ENCODE measurements at places on chromosomes 5 and 9. TPM values are rescaled to one million over a fixed set of nuclear protein-coding genes. Genes with fewer than 3 reads are reported as not detected.

Gene SREK1IP1
- 8.8 TPM for total RNA-seq

Gene STK32A
- total RNA-seq = not detected

Gene SHOC1
- total RNA-seq = not detected

Gene CCDC152
- total RNA-seq = 0.23 TPM

Gene LHX3
- not detected for total RNA-seq

Gene PCDHA4
- total RNA-seq = not detected

Gene RLN1
- not detected for total RNA-seq

Gene TAS2R1
- not detected for total RNA-seq

DNA sequence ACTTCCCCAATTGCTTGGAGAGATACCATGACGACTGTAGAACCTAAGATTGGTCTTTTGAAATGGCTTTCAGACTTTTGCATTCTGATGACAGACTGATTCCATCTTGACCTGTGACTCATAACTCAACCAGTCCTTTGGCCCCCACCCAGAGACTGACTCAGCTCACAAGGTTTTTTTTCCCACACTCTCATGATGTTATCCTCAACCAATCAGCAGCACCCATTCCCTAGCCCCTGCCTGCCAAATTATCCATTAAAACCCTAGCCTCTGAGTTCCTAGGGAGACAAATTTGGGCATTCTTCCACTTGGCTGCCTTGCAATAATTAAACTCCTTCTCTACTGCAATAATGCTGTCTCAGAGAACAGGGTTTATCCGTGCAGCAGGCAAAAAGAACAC, 1263.3 kb upstream of the CDH9 start:
- DNase-seq = no peak

- no peak for DNase-seq
Observed at GRCh38 chr5:8299716-8300115, 430.8 kb downstream of the MTRR start.

GRCh38 chr5:137072361-137073115, 426.6 kb downstream of the SPOCK1 start:
- DNase-seq = no peak

DNA sequence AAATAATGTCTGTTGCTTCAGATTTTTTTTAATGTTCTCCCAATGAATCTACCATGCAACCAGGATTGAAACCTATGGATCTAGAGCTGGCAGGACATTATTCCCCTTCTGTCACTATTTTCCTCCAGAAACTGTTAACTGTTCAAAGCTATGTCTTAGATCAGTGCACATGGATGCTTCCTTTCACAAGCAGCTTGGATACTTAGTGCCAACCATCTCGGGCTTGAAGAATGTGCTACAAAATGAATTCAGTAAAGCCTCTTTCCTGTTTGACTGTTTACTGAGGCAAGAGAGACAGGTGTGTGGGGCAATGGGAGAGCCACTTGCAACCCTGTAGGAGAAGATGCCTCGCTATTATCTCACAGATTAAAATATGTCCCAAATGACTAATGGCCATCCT, 774.8 kb downstream of the KCTD16 start:
- no peak for DNase-seq

DNA sequence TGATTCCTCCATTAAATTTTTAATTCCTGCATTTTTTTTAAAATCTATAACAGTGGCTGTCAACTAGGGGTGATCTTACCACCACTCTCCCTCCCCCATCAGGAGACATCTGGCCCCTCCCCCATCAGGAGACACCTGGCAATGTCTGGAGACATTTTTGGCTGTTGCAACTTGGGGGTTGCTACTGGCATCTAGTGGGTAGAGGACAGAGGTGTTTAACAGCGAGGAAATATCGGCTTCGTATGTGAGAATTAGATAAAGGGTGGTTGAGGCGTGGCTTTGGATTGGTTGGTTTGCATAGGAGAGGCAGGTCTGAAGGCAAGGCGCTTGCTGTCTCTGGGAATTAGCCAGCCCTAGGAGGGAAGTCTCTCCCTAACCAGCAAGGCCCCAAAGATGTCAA, 10.5 kb downstream of the CDHR2 start:
- DNase-seq = no peak

DNA sequence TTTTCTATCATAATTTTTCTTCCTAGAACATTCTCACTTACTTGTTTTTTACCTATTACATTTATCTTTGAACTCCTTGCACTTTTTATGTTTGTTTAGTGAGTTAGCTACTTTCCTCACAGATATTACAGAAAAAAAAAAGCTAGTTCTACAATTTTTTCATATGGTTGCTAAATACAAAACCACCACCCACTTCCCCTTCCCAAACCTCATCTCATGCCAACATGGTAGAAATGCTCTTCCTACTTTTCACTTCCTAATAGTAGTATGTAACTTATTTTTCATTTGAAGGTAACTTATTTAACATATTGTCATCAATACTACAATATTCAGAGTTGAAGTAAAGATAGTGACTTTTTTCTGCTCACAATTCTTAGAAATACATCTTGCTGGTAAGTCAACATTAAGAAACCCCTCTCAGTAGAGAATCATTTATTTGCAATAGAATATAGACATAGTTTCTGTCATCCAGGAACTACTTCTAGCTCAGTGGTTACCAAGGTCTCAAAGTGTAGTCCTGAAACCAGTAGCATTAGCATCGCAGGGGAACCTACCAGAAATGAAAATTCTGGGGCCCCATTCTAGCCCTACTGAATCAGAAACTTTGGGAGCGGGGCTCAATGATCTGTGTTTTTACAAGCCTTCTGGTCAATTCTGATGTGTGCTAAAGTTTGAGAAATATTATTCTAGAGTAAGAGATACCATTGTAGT, 1124.6 kb downstream of the DTWD2 start:
- DNase-seq = no peak

DNA sequence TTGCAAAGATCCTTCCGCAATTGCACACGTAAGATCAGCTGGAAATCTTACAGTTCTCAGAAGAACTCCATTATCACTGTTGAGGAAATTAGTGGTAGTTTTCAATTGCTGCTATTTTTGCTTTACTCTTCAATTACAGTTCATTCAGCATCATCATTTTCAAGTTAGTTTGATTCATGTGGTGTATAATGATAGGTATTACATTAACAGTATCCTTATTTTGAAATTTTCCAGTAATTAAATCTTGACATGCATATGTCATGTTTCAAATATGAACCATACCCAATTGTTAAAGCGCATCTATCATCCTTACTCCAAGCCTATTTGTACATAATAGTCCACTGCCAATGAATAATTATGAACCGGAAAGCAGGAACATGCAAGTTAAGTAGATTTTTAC, 60.3 kb downstream of the NR6A1 start:
- DNase-seq = no peak

- DNase-seq = no peak
Observed at GRCh38 chr9:100296407-100296806, 56.3 kb downstream of the TEX10 start.

DNA sequence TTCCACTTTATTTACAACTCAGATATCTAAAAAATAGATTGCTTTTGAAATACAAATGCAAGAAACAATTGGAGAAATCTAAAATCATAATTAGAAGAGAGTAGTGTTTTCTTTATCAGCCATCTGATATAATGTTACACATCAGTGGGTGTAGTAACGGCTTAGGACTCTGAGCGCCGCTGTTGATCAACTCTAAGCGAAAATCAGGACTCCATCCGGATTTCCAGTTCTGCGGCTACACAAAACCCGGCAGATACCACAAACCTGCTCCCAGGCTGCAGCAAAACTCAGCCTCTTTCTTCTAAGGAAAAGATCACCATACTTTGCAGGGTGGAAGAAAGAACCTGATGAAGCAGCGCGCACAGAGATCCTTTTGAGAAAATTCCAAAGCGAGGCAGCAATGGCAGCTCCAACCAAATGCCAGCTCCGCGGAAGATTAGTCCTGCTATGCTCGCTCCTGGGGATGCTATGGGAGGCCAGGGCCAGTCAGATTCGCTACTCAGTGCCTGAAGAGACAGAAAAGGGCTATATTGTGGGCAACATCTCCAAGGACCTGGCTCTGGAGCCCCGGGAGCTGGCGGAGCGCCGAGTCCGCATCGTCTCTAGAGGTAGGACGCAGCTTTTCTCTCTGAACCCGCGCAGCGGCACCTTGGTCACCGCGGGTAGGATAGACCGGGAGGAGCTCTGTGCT, at the start of gene PCDHGA9:
Gene PCDHGA9 (plus strand): TSS at position 226 of the 691 bp plus-strand sequence. CDS start 175 bp downstream, at position 401.
- DNase-seq = no peak

DNA sequence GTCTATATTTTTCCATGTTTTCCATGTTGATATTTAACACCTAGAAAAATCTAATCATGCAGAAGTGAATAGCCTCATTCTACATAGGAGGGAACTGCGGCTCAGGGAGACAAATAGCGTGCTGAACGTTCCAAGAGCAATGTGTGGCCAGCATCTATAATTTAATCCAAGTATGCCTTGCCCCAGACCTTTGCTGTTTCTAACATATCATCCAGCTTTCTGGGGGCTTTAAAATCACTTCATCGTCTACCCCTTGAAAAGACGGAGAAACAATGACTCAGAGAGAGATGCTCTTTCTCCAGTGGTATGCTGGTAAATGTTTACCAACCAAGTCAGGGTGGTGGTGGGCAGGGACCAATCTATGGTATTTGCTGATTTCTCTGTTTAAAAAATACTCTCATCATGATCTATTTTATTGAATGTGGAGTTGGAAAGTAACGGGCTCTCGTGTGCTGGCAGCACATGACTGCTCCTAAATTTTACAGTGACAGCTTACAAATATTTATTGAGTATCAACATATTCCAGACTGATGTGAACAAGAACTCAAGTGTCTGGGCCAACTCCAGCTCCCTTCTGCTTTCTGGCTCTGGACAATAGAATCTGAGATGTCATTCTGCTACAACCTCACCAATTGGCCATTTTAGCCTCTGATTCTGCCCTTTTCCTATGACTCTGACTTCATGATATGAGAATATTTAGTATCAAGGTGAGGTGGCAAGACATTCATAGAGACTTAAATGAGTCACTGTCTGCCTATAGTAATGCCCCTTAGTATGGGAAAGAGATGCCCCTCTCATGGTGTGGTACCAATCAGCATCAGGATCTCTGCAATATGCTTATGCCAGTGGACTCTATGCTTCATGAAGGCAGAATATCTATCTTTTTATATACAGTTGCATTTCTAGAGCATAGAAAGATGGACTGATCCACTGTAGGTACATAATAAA, 407.4 kb upstream of the TNC start:
- no peak for DNase-seq

DNA sequence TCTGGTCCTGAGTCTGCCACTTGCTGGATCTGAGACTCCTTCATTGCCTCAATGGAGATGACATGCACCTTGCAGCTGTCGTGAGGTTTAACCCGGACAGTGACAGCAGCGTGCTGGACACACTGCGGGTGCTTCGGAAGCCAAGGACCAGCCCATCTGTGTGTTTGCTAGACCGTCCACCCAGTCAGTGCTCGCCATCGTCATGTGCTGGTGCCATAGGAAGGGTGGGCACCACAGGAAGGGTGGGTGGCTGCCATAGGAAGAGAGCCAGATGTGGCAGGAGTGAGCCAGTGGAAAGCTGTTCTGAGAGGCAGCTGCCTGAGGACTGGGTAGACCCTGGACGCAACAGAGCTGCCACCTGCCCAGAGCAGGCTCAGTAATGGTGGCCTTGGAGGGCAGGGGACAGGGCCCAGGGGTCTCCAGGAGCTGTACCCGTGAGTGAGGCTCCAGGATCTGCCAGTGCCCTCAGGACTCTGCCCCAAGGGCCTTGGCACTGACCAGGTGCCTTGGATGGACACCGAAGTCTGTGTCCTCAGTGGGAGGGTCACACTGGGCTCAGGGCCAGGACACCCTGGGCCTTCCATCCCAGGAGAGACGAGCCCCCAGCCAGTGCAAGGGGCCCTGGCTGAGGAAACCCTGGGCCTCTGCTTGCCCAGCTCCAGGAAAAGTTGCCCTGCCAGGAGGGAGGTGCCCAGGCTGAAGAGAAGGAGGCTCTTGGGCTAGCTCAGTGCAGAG, 21.8 kb downstream of the FLT4 start:
- no peak for DNase-seq

GRCh38 chr9:133327834-133328484, 8.0 kb downstream of the SURF6 start:
- DNase-seq = no peak

DNA sequence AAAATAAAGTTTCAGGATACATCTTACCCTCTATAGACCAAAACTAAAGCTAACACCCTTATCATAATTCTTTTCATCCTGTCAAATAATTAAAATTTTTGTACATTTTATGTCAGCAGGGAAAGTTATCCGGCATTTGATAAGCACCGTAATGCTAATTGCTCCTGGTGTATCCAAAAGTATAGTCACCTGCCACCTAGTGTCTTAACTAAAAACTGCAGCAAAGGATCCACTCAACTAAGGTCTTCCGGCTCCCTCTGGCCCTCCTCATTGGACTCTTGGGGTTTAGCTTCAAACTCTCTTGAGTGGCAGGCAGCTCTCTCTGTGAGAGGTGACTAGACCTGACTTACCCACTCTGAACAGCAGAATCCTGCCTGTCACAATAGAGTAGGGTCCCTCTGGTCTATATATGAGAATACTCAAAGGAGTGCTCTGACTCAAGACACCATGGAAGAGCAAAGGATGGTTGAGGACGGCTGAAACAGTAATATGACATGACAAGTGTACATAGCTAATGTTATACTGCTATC, 60.4 kb upstream of the CAST start:
- peak; percentile 80 for DNase-seq

DNA sequence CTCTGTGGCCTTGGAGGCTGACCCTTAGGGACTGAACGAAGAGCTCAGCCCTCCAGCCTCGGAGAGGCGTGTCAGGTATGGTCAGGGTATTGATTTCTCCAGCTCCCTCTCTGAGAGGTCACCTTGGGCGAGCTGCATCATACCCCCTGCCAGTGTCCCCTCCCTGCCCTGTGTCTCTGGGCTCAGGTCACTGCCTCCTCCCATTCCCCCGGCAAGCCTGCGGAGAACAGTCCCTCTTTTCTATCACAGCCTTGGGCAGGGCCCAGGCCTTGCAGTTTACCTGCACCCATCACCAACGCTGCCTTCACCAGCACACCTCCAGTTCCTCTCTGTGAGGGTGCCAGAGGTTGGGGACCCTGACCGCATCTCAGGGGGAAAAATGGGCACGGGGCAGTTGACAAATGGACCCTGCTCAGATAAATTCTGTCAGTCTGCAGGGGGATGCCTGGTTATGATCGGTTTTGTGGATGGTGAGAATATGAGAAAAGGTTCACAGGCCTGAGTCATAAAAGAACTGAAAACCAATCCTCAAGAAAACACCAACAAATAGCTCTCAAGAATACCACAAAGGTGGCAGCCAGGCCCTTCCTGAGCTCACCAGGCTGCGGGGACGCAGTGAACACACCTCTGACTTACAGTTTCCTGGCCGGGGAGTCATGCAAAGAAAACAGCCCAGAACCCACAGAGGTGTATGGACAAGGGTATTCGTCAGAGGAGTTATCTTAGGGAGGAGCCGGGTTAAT, 24.7 kb upstream of the RXRA start:
- no peak for DNase-seq

- no peak for DNase-seq
Observed at GRCh38 chr5:68424799-68425537, 209.4 kb downstream of the PIK3R1 start.
